ENCODE measurements at places on chromosomes 1 and 21.

- DNase-seq, result no peak
Measured at GRCh38 chr1:93972341-93972740, 63.1 kb upstream of the GCLM start.

DNA sequence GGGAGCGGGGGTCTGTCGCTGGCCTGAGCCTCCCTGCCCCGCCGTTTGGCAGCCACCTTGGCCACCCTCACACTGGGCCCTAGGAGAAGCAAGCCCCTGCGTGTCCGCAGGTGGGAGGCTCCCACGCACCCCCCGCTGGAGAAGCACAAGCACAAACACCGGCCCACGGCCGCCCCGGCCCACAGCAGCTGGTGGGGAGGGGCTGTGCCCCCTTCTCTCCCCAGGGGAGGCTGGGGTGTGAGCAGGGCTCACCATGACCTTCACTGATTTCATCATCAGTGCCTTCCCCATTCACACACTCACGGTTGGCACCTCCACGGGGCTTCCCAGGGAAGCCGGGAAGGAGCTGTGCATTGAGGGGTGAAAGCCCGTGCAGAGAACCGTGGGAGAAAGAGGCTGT is 7.9 kb downstream of the AGRN start:
- no peak for DNase-seq

GRCh38 chr1:50490640-50491039 is 67.4 kb upstream of the DMRTA2 start:
- DNase-seq, result no peak

- DNase-seq, result no peak
Measured at GRCh38 chr21:42190486-42190863, 28.5 kb upstream of the ABCG1 start.

- DNase-seq, result no peak
Measured at GRCh38 chr1:235073968-235074522, 54.6 kb downstream of the TOMM20 start.

- no peak for DNase-seq
Measured at GRCh38 chr1:17849216-17849615, 94.1 kb downstream of the ACTL8 start.

DNA sequence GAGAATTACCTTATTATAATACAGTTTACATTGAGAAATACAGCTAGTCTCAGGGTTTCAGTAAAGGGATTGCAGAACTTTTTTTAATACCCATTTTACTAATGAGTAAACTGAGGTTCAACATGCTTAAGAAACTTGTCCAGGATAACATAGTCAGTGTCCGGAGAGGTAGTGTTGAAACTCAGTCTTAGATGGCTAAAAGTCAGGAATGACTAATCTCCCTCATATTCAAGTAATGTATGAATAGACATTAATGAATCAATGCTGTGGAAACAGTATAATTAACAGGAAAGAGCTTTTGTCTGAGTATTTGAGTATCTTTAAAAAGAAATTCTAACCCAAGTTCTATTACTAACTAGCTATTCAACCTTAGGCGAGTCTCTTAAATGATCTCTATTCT is 397.6 kb downstream of the PLA2G4A start:
- no peak for DNase-seq

- DNase-seq, result no peak
Measured at GRCh38 chr1:21278860-21279845, 11.1 kb downstream of the ECE1 start.

GRCh38 chr1:90220941-90221693 is 226.2 kb downstream of the ZNF326 start:
- DNase-seq, result no peak

GRCh38 chr1:182114627-182115023 is 53.1 kb upstream of the ZNF648 start:
- no peak for DNase-seq
